ENCODE measurements at places on chromosomes 7 and 10.

- DNase-seq: peak; percentile 48
Measured at GRCh38 chr7:25389489-25390106, 161.3 kb upstream of the NPVF start.

GRCh38 chr10:101783736-101784118, 481 bp upstream of the NPM3 start:
- DNase-seq: no peak

DNA sequence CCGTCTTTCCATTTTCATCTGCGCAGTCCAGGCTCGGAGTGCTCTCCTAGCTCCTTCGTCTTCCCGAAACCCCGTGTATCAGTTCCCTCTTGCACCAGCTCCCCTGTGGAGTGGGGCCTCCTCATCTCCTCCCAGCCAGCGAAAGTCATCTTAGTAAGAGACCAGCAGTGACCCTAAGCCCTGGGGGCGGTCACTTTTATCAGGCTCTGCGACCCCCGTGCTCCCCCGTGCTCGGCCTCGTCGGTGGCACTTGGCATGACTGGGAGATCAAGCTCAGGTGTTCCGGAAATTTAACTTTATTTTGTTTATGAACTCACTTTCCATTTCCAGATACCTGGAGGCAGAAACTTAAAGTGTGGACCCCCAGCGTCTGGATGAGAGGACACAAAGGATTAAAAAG, 574 bp upstream of the ECHDC3 start:
- no peak for DNase-seq

- DNase-seq: no peak
Measured at GRCh38 chr10:44512431-44513022, 127.6 kb upstream of the CXCL12 start.

DNA sequence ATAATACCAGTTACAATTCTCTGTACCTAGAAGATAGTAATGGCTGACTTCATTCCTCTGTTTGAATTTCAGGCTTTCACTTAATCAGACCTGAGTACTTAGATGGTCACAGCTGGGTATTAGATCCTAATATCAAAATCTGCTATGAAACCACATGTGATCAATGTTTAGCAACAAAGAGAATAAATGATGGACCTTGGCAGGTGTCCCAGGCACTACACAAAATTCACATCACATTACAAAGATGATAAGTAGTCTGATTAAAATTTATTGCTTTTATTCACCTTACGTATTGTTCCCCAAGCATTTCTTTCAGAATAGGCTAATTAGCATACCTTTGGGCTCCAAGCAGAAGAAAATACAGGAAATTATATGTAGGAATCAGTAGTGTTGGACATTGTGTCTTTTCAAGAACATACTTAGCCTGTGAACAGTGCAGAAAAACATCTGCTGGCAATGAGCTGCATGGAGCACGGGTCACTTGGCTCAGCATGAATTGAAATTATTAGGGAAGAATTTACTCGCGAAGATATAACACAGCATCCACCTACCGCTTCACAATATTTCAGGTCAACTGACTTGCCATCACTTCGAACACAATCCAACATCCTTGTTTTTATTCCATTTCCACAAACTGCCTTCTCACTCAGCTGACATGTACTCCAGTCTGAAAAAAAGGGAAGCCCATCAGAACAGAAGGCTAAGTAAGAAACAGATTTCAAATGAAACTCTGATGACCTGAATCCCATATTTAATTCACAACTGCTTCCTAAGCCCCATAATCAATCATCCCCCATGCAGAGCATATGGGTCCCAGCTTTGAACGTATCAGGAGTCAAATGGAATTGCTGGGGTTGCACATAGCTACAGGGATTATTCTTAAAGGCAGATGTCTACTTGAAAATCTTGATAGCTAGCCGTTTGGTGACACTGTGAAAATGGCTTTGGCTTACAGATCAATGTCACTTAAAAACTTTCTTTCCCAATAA, 421.0 kb downstream of the THSD7A start:
- no peak for DNase-seq

DNA sequence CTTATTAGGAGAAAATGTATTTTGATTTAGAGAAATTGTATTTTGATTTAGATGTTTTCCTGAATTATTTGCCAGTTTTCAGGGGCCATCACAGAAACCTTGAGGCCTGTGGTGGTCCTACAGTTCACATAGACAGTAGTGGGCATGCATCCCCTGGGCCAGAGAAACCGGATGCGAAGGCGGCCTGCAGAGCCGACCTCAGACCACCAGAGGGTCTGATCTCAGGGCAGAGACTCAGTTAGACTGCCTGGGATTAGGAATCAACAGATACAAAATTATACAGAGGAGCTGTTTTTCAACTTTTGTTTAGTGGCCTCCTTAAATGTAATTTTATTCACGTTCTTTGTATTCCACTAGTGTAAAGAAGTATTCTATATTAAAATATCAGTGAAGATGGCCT, 158.4 kb downstream of the PAXIP1 start:
- DNase-seq: no peak

DNA sequence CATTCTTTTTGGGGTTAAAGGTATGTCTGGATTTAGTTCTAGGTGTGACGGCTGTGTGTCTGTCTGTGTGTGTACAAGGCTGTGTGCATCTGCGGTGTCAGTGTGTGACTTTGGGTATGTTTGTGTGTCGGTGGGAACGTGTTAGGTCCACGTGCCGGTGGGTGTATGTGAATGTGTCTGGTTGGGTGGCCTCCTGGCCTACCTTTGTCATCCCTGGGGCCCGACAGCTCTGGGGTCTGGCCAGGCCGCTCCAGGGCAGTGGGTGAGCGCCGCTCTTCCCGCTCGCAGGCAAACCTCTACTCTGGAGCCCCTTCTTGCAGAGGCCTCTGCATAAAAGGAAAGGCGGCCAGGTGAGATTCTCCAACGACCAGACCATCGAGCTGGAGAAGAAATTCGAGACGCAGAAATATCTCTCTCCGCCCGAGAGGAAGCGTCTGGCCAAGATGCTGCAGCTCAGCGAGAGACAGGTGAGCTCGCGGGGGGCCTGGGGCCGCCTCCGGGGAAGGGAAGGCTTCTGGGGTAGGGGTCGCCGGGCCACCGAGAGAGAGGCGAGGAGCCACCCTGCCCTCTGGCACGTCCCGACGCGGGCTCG, 2.4 kb downstream of the HHEX start:
- no peak for DNase-seq

DNA sequence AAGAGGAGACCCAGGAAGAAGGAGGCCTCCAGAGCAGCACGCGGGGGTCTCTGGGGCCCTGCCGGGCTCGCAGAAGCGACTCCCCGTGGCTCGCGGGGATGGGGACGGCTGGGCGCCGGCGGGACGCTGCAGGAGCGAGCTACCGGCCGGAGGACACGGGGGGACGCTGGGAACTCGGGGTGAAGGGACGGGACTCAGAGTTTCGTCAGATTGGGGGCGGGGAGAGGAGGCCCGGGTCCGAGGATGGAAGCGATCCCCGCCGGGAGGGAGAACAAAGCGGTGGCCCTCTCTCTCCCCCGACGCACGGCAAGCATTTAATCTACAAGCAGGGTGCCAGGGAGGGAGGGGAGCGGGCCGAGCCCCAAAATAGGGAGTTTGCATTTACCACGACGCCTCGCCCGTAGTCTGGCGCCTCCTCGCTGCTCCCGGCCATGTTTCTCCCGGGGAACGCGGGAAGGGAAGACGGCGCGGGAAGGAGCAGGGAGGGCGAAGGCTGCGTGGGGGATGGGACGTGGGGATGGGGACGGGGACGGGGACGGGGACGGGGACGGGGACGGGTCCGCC, at the start of gene PRTFDC1:
TSS of gene PRTFDC1 (minus strand) at position 464 of the 564 bp plus-strand sequence. CDS start at position 433, 31 bp downstream.
- no peak for DNase-seq

GRCh38 chr7:38105874-38106483, 72.1 kb upstream of the STARD3NL start:
- DNase-seq: peak; percentile 44

GRCh38 chr10:34885898-34886297, 70.8 kb upstream of the PARD3 start:
- no peak for DNase-seq

- no peak for DNase-seq
Measured at GRCh38 chr7:38291117-38291647, 17.7 kb upstream of the TARP start.

DNA sequence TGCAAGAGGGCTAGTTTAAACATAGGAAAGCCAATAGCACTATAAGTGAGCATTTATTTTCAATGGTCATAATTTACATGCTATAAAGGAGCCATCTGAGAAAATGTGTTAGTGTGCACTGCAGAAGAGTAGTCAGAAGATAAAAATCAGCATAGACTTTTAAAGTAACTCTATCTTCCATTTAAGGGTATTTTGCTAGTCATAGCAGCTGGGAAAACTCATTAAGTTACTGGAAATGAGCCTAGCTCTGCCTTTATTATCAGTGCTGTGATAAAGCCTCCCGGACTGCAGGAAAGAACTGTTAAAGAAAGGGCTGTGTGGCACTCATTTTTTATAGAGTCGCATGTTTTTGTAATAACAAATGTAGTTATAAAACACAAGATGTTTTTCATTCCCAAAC, 825.8 kb upstream of the POM121L12 start:
- DNase-seq: no peak

DNA sequence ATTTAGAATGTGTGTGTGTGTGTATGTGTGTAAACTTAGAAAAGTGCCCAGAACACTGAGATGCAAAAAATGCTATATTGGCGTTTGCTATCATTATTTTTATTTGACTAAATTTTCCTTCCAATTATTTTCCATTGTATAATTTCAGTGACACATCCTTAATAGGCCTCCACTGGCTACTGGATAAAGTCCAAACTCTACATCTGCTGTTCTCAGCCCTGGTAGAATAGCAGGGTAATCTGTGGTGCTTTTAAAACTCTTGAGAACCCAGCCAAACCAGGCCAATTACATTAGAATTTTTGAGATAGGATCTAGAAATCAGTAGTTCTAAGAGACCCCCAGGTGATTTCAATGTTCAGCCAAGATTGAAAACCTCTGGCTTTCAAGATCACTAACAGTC, 66.4 kb downstream of the ZNF503 start:
- no peak for DNase-seq

DNA sequence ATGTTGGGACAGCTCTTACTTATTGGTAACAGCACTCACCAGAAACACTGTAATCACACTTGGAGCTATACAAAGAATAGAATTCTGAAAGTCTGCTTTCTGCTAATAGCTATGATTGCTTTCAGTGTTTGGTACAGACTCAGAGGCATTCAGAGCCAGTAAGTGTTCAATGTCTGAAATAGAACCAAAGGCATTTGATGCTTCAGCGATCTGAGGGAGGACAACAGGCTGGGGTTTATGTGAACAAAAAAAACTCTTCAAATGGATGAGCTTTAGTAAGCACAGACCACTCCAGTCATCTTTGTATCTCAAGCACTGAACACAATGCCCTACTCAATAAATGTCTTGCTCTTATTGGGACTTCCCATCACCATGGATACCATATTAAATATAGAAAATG, 322.8 kb upstream of the GRM3 start:
- DNase-seq: no peak

DNA sequence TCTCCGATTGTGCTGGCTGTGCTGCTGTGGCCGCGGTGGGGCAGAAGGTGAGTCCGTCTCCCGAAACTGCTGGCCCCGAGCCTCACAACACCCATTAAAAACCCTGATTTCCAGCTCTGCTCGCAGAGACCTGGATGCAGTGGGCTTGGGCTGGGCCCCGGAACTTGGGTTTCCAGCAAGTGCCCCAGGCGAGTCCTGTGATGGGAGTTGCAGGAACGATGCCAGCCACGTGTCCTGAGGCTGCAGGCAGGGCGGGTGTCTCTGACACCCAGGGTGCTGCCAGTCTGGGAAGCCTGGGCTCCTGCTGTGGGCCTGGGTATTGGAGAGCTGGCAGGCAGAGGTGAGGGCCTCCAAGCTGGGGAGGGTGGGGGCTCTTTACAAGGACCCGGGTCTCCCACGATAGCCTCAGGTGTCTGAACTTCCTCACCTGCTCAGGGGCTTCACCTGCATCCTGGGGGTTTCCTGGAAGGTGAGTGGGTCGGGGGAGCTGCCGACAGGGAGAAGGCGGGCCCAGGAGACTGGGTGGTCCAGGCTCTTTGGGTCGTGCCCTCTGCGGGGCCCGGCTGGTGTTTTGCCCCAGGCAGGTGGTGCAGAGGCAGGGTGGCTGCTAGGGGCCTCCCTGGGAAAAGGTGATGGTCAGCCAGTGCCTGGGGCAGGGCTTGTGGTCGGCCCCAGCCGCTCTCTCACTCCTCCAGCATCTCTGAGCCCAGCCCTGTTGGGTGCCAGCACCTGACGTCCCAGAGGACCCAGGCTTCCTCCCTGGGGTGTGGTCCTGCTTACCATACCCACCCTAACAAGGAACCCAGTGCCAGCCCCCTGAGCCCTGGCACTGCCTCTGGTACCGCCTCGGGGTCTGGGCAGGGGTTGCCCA, 180.3 kb downstream of the DNAJB6 start:
- no peak for DNase-seq

- peak; percentile 49 for DNase-seq
Measured at GRCh38 chr7:39383136-39383535, 183.1 kb upstream of the YAE1 start.

DNA sequence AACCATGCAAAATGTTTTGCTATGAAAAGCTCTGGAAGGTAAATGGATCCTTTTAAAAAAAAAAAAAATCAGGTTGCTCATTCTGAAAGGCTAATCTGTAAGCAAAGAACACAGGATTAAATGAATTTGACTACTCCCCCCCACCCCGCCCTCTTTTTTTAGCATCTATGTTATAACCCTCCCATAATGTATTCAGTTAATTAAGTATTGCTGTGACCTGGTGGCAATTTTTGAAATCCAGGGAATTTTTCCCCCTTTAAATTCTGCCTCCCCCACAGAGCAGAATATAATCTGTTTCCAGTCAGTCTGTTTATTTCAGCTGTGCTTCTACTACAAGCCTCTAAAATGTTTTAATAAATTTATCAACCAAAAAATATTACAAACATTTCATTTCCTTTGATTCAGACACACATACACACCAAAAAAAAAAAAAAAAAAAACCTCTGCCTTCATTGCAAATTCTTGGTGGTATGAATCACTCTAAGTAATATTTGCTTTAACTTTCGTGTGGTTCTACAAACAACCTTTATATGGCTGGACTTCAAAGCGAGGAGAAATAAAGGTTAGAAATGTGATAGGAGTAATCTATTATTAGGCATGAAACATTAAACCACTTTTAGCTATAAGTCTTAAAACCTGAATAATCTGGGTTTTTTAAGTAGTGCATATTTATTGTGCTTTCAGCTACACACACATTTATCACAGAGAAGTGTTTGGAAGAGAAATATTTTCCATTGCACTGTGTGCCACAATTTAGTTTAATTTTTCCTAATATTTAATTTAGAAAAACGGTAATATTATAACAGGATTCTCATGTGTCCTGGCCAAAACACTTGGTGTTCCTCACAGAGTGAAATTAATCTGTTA, 64.4 kb upstream of the ARID5B start:
- peak; percentile 19 for DNase-seq

- DNase-seq: peak; percentile 33
Measured at GRCh38 chr7:128323459-128324367, 20.0 kb downstream of the RBM28 start.

DNA sequence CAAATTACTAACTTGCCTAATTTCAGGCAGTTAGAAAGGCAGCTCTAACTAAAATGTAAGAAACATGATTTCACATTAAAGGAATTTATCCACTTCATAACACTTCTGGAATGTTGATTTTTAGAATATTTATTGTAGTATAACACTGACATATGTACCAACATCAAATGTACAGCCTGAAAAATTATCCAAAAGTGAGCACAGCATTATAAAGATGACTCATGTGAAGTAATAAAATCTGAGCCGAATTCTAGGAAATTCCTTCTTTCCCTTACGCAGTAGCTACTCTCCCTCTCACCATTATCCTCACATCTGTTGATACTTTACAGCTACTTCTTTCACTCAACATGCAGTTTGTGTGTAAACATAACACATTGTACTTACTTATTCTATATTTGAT, 610.6 kb downstream of the ZWINT start:
- DNase-seq: no peak

GRCh38 chr7:77696643-77697534, 630 bp downstream of the RSBN1L start:
- no peak for DNase-seq

- DNase-seq: no peak
Measured at GRCh38 chr10:54585572-54585971, 215.5 kb downstream of the PCDH15 start.
